ENCODE measurements at places on chromosomes 3 and 15.

GRCh38 chr3:76021376-76021775 is 236.0 kb upstream of the ZNF717 start:
- no peak for DNase-seq

GRCh38 chr15:99719096-99719541 is 14.1 kb downstream of the LYSMD4 start:
- DNase-seq: no peak

- DNase-seq: no peak
These were observed 185.0 kb upstream of the EOMES start for GRCh38 chr3:27907148-27907547.

DNA sequence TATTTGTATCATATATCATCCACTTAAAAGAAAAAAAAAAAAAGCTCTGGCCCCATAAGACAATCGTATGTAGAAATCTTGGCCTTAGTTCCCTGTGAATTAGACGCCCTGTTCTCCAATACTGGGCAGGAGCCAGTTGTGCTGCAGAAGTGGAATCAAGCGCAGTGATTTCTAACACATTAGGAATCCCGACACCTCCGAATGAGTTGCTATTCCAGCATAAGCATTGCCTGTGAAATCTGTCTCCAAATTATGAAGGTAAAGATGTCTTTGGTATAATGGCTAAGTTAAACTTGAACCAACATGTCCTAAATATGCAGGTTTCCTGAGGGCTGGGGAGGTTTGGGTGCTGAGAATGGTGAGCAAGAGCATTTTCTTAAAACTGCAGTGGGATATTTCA is 199.4 kb upstream of the ARRDC4 start:
- no peak for DNase-seq

DNA sequence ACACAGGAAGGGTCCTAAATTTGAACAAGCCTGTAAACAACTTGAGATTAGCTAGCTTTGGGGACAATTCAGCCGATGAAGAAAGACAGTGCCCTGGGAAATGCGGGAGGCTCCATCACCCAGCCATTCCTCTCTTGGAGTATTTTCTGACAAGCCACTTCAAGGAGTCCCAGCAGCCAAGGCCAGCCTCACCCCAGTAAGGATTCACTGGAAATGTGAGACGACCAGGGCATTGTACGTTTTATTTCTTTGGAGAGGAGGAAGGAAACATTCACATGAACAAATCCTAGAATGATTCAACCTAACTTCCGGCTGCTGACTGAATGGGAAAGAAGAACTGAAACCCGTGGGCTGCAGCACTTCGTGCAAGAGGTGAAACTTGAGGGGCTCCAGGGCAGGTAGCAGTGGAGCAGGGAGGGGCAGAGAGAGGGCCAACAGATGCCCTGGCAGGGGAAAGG is 116.4 kb upstream of the ARHGEF3 start:
- DNase-seq: no peak

- no peak for DNase-seq
These were observed 339.0 kb downstream of the EPHB1 start for GRCh38 chr3:135133905-135134683.

GRCh38 chr15:45253330-45253729 is 1.3 kb downstream of the SLC28A2 start:
- no peak for DNase-seq

GRCh38 chr3:119034256-119035013 is at the start of gene IGSF11:
IGSF11 (minus strand) TSS chr3:119034846; CDS start chr3:119034582, 264 bp downstream.
- DNase-seq: peak; percentile 62

GRCh38 chr3:141529717-141530414 is 43.0 kb downstream of the RASA2 start:
- DNase-seq: no peak

DNA sequence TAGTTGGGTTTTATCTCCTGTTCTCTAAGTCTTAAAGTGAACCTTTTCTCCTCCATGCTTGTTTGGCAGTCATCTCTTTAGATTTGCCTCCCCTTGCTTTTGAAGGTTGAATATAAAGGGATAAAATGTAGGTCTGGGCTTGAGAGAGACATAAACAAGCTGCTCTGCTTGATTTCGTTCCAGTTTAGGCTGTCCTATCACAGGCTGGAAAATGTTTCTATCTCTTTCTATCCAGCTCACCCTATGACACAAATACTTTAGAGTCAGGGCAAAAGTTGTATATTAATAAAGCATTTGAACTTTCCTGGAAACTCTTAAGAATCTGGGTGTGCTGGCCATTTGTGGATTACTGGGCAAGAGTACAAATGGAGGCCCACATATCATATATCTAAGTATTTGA is 29.5 kb upstream of the ZBBX start:
- no peak for DNase-seq

DNA sequence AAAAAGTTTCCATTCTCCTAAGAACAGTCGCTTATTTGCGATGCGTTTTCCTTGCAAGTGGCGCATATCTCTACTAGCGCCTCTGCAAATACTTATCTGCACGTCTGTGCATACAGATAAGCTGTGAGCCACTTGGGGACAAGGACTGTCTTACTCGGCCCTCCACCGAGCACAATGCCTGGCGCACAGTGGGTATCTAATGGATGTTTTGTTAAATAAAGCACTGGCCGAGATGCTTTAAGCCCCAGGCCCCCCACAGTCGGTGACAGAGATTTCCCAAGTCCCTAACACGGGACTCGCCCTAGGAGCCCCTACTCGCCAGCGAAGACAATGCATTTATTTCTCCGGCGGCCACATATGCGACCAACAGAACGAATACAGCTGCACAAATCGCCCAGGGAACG is 503 bp downstream of the HLTF start:
- DNase-seq: peak; percentile 47

DNA sequence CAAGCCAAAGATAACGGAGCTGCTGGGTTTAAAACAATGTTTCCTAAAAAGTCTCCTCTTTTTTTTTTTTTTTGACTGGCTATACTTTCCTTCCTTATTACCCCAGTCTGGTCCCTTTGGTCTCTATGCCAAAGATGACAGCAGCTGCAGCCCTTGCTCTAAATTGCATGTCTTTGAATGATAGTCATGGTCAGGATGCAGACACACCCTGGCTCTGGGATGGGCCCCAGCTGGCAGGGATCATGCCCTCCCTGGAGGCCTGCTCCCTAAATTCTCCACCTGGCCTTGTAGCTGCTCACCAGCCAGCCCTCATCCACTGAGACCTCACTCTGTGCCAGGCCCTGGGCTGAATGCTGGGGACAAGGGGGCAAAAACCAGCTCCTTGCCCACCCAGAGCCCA is 95.8 kb downstream of the MESD start:
- no peak for DNase-seq

GRCh38 chr3:147360051-147360439 is 46.3 kb downstream of the ZIC4 start:
- DNase-seq: no peak

DNA sequence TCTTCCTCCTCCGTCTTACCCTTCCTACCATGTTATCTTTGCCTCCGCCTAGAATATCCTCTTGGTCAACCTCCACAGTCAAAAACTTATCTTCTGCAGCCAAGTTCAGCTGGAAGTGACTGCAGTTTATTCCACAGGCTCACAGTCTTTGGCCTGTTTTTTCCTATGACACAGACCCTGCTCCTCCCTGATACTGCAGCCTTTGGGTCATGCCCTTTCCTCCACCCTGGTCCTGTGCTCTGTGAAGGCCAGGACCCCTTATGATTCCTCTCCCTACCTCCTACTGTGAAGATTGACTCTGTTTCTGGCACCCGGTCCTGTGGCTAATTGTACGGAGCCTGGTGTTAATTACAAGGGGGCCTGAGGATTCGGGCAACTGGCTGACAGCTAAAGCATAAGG is 49.3 kb upstream of the SCN5A start:
- DNase-seq: no peak

- no peak for DNase-seq
These were observed 183.4 kb upstream of the THRB start for GRCh38 chr3:24678021-24678420.

- DNase-seq: no peak
These were observed 23.3 kb upstream of the FSTL1 start for GRCh38 chr3:120473896-120474675.

DNA sequence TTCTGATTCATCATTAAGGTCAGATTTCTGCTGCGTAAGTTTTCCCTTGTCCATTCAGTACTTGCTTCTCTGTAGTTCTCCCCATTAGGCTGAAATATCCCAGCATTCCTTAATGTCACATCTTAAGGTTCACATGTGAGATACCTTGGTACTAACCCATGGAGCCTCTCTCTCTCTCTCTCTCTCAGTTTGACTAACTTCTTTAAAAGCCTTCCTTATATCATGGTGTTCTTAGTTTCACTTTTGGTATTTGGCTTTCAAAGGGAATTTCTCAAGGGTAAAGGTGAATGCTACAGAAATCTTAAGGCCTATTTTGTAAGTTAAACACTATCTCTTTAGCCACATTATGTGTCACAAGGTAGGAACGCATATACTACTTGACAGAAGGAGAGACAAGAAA is 427.3 kb upstream of the ZNF717 start:
- no peak for DNase-seq

DNA sequence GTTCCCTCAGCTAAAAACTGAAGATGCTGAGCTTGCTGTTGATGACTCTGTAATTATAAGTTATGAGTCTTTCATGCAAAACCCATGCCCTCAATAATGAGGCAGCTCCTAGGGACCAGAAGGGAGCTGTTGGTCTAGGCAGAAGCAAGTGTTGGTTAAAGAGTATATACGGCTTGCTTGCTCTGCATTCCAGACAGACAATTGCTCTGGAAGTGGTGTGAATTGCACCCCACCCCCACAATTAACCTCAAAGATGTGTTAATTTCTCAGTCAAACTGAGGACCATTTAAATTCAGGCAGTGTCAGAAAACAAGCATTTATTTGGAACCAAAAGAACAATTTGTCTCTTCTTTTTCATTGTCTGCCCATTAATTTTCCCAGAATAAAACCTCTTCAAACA is 163.5 kb upstream of the EOMES start:
- no peak for DNase-seq

DNA sequence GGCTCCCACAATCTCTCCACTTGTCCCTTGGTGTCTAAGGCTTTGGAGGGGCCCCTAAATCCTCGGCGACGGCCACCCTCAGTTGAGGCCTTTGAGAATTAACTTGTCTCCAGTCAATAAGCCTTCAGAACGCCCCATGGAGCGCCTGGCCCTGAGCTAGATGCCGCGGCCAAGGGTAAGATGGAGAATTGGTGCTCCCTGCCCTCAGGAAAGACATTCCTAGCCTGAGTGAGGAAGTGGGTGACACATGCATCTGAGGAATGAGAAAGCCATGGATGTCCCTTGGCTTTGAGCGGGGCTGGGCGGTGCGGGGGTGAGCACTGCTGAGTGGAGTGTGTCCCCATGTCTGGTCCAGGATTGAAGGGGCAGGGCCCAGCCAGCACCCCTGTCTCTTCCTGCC is 13.3 kb downstream of the ITIH4 start:
- no peak for DNase-seq

DNA sequence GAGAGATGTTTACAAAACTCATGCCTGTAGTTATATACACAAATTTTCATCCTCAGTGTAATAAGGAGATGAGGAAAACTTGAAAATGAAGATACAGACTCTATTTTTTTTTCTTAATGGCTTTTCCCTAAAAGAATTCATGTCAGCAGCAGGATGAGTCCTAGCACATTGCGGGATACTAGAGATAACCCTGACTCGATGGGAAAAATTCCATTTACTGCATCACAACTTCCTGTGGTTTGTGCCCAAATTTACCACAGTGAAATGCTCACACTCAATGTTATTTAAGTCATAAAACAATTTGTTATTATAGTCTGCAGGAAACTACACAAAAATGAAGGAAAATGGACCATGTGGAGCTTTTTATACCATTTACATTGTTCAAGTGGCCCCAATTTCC is 581.9 kb upstream of the ZNF717 start:
- no peak for DNase-seq

DNA sequence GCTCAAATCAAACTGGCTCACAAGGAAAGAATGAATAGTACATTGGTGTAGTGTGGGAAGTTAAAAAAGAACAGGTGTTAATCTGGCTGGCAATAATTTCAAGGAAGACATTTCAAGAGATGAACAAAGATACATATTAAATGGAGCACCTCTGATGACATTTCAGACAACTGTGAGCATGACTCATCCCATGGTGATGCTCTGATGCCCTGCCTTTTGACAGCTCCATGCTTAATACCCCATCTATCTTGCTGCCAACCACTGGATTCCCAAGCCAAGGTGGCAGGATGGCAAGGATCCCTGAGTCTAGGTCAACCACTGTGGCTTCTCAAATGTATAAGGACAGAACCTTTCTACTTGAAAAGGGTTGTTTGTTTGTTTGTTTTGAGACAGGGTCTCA is 29.3 kb downstream of the LRRC2 start:
- no peak for DNase-seq

GRCh38 chr15:58985443-58985842 is 2.0 kb upstream of the RNF111 start:
- no peak for DNase-seq

GRCh38 chr15:52427804-52428203 is 100.9 kb downstream of the MYO5A start:
- no peak for DNase-seq

GRCh38 chr3:105373383-105373782 is 6.7 kb downstream of the ALCAM start:
- no peak for DNase-seq

DNA sequence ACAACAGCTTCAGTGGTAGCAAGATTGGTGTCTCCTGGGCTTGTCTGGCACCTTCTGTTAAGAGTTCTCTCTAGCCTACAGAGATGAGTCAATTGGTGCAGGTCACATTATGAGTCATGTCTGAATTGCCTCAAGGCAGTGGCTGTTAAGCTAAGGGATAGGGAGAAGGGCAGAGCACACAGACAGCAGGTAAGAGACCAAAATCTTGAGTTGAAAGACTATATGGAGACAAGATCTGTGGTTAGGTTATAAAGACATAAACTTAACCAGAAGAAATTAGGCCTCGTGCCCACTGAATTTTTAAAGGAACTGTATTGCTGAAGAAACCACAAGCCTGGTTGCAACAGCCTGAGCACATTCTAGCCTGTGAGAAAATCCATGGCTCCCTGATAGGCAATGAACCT is 19.2 kb upstream of the KPNA1 start:
- no peak for DNase-seq

GRCh38 chr15:51126842-51127241 is 32.1 kb upstream of the TNFAIP8L3 start:
- no peak for DNase-seq

DNA sequence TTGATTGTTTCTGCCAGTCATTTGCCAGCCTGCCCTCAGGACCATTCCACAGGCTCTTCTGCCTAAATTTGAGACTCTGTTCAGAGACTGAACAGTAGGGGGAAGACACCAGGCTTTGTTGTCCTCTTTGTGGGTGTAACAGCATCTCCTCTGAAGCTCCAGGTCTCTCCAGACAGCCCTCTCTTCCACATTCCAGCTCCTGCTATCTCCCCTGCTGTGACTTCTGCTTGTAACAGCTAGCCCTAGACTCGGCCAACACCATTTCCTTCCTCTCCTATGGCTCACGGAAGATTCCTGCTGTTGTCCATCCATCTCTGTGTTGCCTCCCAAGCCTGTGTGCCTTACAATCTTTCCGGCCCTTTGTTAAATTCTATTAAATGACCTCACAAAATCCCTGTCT is 40.2 kb downstream of the SUCLG2 start:
- no peak for DNase-seq
